ENCODE measurements at places on chromosomes 2 and 18. TPM values are rescaled to one million over a fixed set of nuclear protein-coding genes. Genes with fewer than 3 reads are reported as not detected.

DNA sequence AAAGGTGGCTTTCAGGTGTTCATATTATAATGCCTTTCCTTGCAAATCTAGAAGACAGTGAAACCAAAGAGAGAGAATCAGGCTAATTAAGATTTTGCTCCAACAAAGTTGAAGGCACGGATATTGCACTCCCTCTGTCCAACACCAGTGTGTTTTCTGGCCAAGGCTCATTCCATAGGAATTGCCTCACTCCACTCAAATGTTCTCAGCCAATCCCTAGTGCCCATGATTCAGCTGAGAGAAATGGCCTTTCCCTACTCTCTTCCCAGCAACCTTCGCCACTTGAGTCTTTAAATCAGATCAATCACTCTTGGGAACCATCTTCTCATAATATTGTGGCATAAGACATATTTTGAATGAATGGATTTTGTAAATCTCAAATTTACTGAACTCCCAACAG is 768.2 kb upstream of the ACVR2A start:
- DNase-seq = no peak

DNA sequence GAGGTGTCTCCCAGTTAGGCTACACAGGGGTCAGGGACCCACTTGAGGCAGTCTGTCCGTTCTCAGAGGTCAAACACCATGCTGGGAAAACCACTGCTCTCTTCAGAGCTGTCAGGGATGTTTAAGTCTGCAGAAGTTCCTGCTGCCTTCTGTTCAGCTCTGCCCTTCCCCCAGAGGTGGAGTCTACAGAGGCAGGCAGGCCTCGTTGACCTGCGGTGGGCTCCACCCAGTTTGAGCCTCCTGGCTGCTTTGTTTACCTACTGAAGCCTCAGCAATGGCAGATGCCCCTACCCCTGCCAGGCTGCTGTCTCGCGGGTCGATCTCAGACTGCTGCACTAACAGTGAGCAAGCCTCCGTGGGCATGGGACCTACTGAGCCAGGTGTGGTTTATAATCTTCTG is 346.3 kb downstream of the CELF4 start:
- DNase-seq = no peak

The ST3GAL5 gene
- total RNA-seq = 3.3 TPM

DNA sequence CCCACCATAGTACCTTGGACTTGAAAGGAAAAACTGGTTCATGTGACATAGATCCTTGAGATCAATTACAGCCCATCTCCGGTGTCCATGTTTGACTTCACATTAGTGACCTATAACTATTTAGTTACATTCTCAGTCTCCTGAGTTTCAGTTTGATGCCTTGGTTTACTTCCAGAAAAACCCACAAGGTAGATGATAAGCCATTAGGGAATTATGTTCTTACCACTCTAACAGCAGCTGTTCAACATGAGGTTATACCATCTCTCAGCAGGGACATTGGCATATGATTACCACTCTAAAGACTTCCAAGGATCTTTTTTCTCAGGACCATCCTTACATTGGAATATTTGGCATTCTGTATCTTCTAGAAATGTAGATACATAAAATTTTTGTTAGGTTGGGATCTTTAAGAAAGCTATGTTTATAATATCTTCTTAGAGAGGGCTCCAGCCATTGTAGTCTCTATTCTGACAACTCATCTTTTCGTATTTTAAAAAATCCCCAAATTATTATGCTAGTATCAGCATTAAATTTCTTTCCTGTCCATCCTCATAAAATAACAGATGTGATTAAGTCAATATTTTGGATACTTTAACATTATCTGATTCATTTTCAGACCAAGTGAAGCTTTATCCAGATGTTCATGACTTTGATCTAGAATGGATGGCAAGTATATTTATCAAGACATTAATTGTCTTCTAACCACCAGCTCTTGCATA is 258.9 kb downstream of the RDH14 start:
- DNase-seq = no peak

The KIF1A gene
- 204 TPM for total RNA-seq

DNA sequence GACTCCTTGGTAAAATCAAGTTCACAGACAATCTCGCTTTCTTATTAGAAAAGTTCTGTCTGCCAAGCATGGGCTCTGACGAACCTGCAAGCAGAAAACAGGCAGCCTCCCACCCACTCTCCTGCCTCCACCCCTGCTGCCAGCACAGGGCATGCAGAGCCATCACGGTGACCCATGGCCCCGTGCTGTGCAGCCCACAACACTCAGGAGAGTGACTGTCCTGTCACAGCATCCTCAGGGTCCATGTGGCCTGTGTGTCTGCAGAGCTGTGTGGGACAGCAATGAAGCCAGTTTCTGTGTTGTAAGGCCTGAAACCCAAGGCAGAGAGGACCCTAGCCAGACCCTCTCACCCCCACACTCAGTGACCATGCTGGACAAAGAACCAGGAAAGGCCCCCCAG is 46.2 kb downstream of the TFCP2L1 start:
- no peak for DNase-seq

The C2orf76 gene
- total RNA-seq = 7.7 TPM

- DNase-seq = no peak
These were observed 106.4 kb upstream of the UGP2 start for GRCh38 chr2:63735263-63735662.

- no peak for DNase-seq
These were observed 37.8 kb downstream of the SEC11C start for GRCh38 chr18:59177485-59177884.

The PROM2 gene
- total RNA-seq = 4.0 TPM

DNA sequence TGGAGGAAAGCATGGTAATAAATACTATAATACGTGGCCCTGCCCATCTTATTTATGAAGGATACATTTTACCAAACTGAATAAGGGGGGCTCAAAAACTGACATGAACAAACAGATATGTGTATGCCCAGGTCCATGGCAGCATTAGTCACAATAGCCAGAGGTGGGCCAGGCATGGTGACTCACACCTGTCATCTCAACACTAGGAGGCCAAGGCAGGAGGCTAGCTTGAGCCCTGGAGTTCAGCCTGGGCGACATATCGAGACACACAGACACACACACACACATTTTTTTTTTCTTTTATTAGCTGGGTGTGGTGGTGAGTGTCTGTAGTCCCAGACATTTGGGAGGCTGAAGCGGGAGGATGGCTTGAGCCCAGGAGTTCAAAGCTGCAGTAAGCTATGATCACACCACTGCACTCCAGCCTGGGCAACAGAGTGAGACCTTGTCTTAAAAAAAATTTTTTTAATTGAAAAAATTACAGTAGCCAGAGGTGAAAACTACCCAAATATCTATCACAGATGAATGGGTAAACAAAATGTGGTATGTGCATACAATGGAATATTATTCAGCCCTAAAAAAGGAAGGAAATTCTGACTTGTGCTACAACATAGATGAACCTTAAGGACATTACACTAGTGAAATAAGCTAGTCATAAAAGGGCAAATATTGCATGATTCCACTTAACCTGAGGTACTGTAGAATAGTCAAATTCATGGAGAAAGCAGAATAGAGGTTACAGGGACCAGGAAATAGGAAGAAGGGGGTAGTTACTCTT is 8.0 kb downstream of the ATP8B1 start:
- no peak for DNase-seq

- DNase-seq = no peak
These were observed 19.5 kb upstream of the SLC9A4 start for GRCh38 chr2:102453501-102453900.

DNA sequence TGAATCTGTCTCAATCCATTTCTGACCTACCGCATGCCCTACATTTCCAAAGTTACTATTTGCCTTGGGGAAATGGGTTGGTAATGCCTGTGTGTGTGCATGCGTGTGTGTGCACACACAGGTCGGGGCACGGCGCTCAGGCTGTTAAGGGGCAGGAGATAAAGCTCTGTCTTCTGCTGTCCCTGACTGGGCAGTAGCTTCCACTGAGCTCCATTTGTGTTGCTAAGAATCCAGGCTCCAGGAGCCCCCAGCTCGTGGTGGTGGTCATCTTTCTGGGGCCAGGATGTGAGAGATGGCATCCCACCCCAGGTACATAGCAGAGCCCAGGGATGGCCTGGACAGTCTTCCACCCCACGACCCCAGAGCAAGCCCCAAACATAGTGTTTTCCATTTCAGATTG is 66.7 kb upstream of the HS6ST1 start:
- DNase-seq = peak; percentile 5

The FSIP2 gene
- total RNA-seq = 1.8 TPM

The CPO gene
- total RNA-seq = 0.66 TPM

DNA sequence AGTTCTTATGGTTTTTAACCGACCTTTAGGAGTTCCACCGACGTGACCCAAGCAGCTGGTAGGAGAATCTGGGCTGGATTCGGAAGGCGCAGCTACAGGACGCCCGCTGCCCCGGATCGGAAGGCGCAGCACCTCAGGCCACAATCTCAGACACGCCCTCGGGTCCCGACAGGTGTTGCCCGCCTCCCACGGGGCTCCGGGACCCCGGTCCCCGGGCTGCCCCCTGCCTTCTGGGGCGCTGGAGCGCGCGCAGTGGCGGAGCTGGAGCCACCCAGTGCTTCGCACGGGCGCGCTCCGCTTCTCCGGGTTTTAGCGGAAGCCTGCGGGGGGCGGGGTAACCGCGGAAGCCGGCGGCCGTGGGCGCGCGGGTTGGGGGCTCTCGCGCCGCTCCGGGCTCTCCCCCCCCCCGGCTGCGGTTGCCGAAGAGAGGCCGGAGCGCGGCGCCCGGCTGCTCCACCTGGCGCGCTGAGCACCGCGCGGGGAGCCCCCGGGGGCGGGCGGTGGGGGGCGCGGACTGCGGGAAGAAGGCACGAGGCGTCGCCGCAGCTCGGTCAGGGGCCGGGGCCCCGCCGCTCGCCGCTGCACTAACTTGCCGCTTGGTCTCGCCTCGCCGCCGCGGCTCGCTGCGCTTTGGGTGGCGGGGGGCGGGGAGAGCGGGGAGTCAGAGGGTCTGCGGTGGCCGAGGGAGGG is 718.8 kb downstream of the DPP10 start:
- peak; percentile 68 for DNase-seq

The NTSR2 gene
- not detected for total RNA-seq

The IL36A gene
- total RNA-seq = not detected

The BCL11A gene
- total RNA-seq = 92.7 TPM

The ABCA12 gene
- total RNA-seq = 0.02 TPM

The KCNG2 gene
- 0.15 TPM for total RNA-seq

- peak; percentile 12 for DNase-seq
These were observed 9.8 kb upstream of the GPC1 start for GRCh38 chr2:240425697-240426096.

DNA sequence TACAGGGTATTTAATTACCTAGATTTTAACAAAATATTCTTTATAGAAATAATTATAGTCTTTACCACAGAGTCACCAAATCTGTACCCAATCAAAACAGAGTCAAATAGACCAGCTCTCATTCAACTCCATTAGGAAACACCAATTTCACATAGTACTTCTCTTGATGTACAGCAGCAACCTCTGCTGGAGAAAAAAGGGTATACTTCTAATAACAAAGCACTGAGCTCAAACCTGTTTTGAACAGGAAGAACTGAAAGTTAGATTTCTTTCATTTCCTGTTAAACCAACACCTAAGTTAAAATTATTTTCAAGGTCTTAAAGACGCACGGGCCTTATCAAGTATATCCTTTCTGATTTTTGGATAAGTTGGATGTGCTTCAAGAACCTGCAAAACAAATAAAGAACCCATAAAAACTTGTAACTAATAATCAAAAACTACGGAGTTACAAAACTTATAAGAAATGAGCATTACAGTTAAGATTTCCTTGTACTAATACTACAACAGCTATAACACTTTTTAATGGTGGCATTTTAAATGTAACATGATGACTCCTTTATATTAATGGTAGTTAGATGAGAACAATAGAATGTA is 79.0 kb downstream of the TTC21B start:
- no peak for DNase-seq

DNA sequence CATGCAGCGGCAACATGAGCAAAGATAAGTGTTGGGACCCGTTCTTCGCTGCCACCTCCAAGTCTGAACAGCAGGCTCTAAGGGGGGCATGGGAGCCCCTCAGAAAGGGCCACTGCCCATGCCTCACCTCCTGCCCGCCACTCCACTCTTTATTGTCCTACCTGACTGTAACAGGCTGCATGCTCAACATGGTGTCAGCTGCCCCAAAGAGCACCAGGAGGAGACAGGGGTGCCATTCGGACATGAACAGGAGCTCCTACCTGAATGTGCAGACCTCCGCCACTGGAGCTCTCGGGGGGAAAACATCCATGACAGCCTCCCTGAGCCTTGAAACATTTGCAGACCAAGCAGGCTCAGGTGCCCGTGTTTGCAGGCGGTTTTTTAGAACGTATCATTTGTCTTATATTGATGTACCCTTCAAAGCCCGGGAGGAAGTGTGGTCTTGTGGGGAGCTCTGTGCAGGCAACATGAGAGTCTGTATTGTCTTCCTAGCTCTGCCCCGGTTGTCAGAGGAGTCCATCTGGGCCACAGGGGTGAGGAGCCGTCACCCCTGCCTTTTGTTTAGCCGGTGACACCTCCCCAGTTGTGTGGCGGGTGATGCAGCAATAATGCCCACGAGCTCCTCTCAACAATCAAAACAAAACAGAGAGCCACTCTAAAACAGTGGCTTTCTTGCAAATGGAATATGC is 35.1 kb upstream of the CD8A start:
- DNase-seq = no peak

The ANKRD30BL gene
- total RNA-seq = not detected

DNA sequence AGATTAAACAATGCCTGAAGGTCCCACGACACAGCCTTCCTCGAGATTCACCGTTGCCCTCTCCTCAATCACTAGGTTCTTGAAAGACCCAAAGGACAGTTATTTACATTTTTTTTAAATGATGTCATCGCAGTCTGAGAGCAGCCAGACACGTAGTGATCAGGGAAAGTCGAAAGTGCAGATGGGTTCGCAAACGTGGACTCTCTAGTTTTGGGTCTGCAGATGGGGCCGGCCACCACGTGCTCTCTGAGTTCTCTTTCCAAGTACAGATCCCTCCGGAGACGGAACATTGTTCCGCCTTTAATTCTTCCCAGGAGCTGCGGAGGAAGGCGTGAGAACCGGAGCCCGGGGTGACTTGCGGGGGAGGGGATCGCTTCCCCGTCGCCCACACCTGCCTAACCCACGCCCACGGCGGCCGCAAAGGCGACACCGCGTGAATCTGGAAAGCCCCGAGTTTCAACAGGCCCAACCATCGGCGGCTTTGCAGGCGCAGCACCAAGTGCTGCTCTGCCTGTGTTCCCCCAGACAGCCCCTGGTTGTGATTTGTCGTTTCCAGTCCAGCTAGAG is 54.3 kb downstream of the PKDCC start:
- DNase-seq = no peak

DNA sequence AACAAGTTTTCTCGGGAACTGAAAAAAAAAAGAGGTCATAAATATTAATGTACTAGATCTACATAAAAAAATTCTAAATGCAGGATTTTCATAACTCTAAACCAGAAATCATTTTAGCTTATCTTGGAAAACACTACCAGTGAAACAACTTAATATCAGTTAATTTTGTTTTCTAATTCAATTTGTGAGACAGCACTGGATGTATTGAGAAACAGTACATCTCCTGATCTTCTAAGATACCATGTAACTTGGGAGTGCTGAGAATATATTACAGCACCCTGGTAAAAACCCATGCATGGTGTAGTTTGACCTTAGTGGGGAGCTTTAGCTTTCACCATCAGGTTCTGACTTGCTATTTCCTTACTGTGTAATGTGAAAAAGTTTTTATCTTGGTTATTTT is 129.6 kb downstream of the NRXN1 start:
- DNase-seq = no peak

The FAM110C gene
- total RNA-seq = 3.6 TPM
